ENCODE measurements at places on chromosomes 16 and 17.

DNA sequence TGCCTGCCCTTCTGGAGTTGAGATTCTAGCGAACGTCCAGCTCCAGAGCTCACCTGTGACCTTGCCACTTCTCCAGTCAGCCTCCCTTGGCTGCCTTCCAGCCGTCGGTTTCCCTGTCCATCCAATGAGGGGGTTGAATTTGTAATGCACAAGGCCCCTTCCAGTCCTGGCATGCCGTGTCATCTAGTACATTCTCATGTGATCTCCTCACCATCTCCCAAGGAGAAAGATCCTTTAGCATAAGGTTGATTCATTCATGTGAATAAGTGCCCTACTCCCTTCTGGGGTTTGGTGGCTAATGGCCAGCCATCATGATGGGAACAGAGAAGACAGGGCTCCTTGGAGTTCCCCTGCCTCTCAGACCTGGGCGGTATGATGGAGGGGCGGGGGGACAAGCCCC, 18.9 kb upstream of the ABCC3 start:
- no peak for DNase-seq

GRCh38 chr16:81492311-81492761, 47.7 kb downstream of the CMIP start:
- DNase-seq, result no peak

- no peak for DNase-seq
Measured at GRCh38 chr17:40432864-40433528, 10.3 kb upstream of the IGFBP4 start.

DNA sequence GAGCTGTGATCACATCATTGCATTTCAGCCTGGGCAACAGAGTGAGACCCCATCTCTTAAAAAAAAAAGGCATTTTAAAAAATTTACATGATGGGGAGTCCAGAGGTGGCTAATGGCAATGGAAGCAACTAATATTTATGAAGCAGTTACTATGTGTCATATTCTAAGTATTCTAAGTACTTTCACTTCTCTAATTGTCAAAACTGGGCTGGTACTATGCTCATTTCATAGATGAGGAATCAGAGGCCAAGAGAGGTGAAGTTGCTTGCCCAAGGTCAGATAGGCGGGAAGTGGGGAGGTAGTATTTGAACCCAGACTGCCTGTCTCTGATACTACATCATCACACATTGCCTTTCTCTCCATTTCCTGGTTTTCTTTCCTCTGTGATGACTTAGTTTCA, 50.7 kb downstream of the SLC5A11 start:
- no peak for DNase-seq

- DNase-seq, result no peak
Measured at GRCh38 chr17:58533616-58534188, 19.3 kb upstream of the MTMR4 start.

- DNase-seq, result no peak
Measured at GRCh38 chr17:4378626-4379025, 12.2 kb upstream of the UBE2G1 start.

DNA sequence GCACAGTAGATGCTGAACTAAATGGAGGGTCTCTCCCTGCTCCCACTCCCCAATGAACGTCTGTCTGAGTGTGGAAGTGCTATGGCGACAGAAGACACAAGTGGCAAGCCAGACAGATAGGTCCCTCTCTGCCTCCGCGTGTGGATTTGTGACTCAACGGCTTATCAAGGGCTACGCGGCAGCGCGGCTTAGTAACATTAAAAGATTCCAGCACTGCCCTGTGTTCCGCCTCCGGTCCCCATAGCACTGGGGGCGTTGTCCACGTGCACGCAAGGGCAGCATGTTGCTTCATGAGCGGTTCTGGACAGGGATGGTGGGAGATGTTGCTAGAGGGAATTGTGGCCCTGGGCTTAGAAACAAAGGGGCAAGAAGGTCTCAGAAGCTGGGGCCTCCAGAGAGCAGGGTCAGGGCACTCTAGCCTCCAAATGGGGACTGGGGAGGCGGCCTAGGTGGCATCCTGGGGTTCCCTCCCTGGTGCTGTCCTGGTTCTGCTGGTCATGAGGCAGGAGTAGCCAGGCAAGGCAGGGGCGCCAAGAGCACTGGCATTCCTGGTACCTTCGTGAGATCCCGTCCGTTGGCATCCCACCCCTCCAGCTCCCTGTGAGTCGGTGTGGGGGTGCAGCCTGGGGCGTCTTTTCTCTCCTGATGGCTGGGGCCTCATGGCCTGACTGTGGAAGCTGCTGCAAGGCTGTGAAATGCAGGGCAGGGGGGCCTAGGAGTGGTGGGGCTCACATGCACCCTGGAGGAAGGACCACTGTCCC, 9.1 kb downstream of the CRHR1 start:
- DNase-seq, result no peak

- no peak for DNase-seq
Measured at GRCh38 chr16:51648526-51648925, 497.5 kb upstream of the SALL1 start.

DNA sequence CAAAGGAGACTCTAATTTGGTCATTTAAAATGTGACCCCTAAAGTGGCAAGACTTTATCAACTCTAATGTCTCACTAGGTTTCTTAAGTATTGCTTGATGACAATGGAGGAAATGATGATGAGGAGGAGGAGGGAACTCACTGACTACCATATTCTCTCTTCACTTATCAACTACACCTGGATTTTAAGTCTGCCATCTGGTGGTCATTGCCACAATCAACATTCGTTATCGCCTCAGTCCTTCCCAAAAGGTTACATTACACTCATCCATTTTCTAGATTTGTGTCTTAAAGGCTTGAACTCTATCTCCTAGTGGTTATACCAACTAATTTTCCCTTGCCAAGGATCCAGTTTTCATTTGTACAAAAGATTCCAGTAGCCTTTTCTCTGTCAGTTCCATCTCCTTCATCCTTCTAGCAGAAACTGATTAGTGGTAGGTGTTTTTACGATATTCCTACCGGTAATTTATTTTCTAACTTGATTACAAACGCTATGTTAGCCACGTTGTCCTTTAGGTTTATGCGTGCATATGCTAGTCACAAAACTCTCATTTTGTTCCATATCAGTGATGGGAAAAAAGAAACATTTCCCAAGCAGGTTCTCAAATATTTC, 114.6 kb upstream of the NOG start:
- no peak for DNase-seq

GRCh38 chr16:8678068-8678927, 3.9 kb downstream of the ABAT start:
- DNase-seq, result no peak

- no peak for DNase-seq
Measured at GRCh38 chr16:58494981-58495520, 4.9 kb upstream of the NDRG4 start.

DNA sequence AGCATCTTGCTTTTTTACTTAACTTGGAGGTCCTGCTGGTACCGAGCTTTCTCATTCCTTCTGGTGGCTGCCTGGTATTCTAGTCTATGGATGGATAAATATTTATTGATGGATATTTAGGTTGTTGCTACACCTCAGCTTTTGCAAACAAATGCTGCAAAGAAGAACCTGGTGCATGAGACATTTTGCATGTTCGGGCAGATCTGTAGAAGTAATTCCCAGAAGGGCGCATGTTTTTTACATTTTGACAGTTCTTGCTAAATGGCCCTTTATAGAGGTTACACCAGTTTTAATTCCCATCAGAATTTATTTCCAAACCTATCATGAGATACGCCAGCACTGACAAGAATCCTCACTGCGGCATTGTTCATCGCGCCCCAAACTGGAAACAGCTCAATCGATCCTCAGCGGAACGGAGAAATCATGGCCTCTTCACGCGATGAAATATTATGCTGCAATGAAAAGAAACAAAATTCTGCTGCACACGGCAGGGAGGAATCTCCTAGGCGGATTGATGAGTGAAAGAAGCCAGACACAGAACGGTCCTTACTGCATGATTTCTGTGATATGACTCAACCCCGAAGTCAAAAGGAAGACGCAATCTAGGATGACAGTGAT, 68.0 kb upstream of the CREBBP start:
- no peak for DNase-seq

- no peak for DNase-seq
Measured at GRCh38 chr16:21150375-21151001, at the start of gene DNAH3. Gene DNAH3 (minus strand): TSS chr16:21150846. CDS start chr16:21150319, 527 bp downstream.

DNA sequence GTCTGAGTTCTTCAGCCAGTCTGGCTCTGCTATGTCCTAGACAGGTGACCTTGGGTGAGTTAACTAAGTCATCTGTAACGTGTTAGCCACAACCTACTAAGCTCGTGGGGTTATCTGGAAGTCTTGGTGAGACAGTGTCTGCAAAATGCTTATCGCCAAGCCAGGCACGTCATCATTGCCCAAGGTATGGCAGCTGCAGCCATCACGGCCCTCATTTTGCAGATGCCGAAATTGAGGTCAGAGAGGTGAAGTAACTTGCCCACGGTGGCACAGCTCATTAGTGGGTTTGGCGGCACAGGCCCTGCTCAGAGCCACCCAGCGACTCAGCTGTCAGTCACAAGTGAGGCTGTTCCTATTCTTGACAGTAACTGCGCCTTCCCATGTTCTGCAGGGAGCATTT, 79.8 kb downstream of the CMIP start:
- DNase-seq, result no peak

- DNase-seq, result no peak
Measured at GRCh38 chr16:88558457-88559442, 11.5 kb upstream of the ZC3H18 start.

DNA sequence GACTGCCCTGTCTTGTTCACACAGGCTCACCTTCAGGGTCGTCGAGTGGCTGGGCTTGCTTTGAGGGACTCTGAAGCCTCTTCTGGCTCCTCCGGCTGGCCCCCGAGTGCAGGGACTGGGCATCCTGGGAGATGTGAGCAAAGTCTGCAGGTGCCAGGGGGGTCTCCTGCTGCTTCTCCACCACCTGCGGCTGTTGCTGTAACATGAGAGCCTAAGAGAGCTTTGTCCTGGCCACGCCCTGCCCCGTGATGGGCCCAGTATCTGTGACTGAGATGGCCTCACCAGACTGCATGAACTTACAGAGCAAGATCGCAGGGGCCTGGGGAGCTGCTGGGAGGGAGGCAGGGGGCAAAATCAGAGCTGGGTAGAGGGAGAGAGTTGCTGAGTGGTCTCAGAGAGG, 12.5 kb downstream of the ERN2 start:
- DNase-seq, result no peak

- DNase-seq, result no peak
Measured at GRCh38 chr17:39045948-39046679, 78.9 kb upstream of the FBXO47 start.

DNA sequence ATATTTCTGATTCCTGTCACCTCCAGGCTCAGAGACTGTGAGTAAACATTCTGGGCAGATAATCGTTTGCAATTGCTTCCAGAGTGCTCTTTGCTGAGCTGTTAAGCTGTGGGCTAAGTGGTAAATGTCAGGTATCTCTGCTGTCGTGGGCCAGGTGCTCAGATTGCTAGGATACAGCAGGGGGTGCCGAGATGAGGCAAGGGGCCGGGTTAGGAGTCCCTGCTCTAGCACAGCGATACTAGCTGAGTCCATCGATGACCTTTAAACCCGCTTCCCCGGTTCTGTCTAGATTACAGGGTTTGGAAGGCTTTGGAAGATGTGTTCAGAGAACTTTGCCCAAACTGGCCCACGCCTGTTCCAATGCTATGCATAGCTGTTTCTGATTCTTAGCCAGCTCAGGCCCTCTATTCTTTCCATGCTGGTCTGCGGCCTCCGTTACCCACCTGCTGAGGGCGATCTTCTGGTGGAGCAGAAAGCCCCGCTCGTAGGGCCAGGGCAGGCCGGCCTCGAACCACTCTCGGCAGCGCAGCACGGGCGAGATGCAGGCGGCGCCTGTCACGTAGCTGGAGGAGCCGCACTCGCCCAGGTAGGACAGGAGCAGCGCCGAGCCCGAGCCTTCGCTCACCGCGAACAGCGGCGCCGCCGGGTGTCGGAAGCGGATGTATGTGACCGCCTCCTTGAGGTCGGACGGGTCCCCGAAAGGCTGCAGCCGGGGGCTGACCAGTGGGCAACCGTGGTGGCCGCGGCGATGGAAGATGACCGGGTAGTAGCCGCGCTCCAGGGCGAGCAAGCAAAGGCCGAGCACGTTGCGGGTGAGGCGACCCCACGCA, 979 bp downstream of the ABHD15 start:
- no peak for DNase-seq

DNA sequence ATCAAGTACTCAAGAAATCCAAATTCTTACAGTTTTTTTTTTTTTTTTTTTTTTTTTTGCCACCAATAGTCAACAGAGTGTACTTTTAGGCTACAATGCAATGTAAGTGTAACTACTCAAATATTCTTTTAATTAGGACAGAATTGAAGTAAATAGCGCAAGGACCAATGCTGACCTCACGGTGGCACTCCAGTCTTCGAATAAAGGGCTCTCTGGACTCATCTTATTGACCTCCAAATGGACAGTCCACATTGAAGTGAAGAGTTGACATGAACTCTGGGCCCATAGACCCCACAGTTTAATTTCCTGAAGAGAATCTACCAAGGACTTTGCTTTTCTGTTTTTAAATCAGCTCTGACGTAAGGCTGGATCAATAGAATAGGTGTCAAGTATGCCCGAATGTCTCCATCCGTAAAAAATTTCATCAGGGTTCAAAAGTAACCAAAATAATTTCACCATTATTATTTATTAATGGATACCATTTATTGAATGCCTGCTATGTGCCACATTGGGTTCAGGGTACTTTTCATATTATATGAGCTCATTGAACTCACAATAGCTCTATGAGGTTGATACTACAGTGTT, 7.3 kb upstream of the DDX52 start:
- DNase-seq, result no peak

GRCh38 chr17:59415397-59415796, 83.9 kb downstream of the YPEL2 start:
- DNase-seq, result no peak

DNA sequence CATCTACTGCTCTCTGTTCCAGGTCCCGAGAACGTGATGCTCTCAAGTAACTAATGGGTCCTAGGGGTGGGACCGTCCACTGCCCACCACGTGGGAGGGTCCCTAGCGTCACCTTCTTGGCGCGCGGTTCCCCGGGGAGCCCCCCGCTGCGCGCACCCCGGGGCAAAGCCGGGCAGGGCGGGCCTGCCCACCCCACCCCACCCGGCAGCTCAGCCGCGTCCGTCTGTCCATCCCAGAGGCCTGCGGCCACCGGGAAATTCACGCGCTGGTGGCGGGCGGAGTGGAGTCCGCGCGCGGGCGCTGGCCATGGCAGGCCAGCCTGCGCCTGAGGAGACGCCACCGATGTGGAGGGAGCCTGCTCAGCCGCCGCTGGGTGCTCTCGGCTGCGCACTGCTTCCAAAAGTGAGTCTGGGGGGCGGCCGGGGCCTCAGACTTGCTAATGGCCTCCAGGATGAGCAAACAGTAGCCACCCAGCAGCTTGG, 494 bp downstream of the PRSS41 start:
- no peak for DNase-seq

DNA sequence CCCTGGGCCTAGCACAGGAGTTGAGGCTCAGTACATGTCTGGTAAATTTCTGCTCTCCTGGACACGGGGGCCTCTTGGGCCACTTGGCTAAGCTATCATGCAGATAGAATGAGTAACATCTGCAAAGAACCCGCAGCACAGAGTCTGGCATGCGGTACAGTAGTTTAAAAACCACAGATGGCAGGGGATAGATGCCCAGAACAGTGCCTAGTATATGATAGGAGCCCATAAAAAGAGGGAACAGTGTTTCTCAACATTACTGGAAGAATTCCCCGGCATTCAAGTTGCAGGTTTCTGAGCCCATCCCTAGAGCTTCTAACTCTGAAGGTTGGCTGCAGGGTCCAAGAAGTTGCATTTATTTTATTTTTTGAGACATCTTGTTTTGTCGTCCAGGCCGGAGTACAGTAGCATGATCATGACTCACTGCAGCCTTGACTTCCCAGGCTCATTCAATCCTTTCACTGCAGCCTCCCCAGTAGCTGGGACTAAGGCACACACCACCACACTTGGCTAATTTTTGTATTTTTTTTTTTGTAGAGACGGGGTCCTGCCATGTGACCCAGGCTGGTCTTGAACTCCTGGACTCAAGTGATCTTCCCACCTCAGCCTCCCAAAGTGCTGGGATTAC, 5.8 kb downstream of the CDIPT start:
- DNase-seq, result no peak
